T-helper 1 cell treated with Interleukin-12 subunit alpha and Interleukin-12 subunit beta and Interleukin-4 antibody, amounts not matched to agents 30 ng/mL and 1 ng/mL, for 36 hours (primary cell): ENCODE measurements at places on chromosomes 7 and 10. TPM values are rescaled to one million over a fixed set of nuclear protein-coding genes. Genes with fewer than 3 reads are reported as not detected.

Gene MEOX2
- not detected in 2 replicates for total RNA-seq

Gene NUTM2E
- total RNA-seq: 0.20 TPM in 1 of 2 replicates, not detected in the other

Gene AEBP1
- total RNA-seq: 6.1 and 9.0 TPM in 2 replicates

Gene MYOZ1
- not detected in 2 replicates for total RNA-seq

Gene ANKRD26
- total RNA-seq: 5.7 and 8.1 TPM in 2 replicates

Gene SPDYE11
- total RNA-seq: not detected in 2 replicates
